ENCODE measurements at places on chromosomes 7 and 10.

DNA sequence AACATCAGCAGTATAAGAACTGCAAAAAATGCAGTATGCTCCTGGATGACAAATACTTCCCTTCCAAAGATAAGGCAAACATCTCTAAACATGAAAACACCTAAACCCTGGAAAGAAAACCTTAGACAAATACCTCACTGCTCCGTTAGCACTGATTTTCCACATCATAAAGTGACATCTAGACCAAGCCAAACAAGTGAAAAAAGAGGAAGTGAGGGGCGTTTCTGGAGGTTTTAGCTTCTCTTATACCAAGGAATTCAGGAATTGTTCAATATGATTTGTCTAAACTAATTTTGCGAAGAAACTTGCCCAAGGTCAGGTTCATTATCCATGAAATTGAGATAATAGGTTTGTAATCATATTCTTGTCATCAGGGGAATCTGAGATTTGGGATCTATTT, 279.7 kb downstream of the ADRA2A start:
- no peaks in the 10 kb centered on the region for H3K4me1 ChIP-seq
- H3K36me3 ChIP-seq = no peaks in the 10 kb centered on the region
- H3K27me3 ChIP-seq = peaks cover 32% of the 10 kb centered on the region

DNA sequence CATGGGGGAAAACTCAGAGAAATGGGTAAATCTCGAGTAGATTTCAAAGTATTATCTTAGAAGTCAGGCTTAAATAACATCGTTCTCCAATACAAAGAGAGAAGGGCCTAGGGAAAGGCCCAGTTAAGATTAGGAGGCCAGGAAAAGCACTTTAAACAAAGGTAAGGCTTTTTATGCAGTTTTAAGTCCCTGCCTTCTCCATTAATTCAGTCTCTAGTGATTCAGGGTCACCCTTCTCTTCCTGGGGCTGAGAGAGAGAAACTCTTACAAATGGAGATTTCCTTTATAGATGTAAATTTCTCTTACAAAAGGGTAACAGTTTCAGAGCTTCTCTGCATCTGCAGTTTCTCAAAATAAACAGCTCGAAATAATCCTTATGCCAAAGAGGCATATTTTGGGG, 179.3 kb downstream of the HECW1 start:
- H3K27me3 ChIP-seq = no peaks in the 10 kb centered on the region
- no peak overlapping the region for H3K27ac ChIP-seq
- H3K4me1 ChIP-seq = no peaks in the 10 kb centered on the region
- no peaks in the 10 kb centered on the region for H3K36me3 ChIP-seq

DNA sequence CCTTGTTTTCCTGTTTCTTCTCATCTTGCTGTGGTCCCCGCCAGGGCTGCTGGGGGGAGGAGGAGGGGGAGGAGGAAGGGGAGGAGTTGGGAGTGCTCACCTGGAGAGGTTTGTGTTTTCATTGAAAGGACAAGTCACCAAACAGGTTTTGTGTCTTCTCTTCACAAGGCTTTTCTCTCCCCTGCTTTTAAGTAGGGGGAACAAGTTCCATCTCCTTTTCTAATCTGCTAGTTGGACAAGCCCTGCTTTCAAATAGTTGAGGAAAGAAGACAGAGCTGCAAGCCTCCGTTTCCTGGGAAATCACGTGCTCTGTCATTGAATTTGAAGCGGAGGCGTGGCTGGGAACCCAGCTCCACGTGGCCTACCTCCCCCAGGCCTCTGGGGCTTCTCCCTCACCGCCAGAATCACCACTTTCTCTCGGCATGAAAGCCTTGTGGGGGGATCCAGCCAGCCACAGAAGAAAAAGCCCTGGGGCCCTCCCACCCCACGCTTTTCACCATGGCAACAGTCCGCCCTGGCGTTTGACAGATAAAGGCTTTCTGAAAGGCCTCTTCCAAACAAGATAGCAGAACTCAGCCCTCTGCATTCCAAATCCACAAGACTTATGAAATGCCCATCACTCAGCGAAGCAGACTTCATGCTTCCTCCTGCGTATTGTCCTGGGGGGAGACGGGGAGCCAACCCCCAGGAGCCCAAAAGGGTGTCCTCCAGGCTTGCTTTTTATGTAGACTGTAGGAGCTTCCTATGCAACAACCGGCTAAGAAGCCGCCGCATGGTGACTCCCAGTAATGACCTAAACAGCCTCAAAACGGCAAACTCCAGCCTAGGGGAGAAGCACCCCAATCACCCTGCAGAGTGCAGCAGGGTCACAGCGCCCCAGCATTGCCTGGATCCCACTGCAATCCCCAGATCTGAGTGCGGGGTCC, 51.7 kb downstream of the PROSER2 start:
- no peaks in the 10 kb centered on the region for H3K36me3 ChIP-seq
- H3K27me3 ChIP-seq = no peaks in the 10 kb centered on the region
- H3K4me1 ChIP-seq = peaks cover 39% of the 10 kb centered on the region
- H3K4me3 ChIP-seq = no peak overlapping the region

DNA sequence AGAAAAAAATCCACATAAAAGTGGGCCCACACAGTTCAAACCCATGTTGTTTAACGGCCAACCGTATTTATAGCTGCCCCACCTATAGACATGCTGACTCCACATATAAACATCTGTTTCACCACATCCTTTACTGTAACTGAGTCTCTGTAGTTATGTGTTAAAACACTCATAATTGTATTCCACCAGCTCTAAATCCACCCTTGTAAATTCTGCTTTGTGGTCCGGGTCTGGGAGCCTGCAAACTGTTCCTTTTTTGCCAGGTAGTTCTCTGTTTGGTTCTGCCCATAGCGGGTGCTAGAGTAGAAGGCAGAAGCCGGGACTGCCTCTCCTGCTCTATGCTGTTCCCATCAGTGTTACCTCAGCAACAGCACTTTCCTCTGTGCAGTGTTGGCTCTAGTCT, 20.2 kb upstream of the FHIP2A start:
- H3K4me3 ChIP-seq = no peak overlapping the region
- no peak overlapping the region for H3K27ac ChIP-seq
- no peaks in the 10 kb centered on the region for H3K36me3 ChIP-seq
- no peaks in the 10 kb centered on the region for H3K27me3 ChIP-seq
- no peak for DNase-seq

GRCh38 chr7:27661811-27662489, 733 bp downstream of the HIBADH start:
- peak overlapping the region; percentile 84 for H3K4me3 ChIP-seq
- DNase-seq = peak; percentile 8
- no peaks in the 10 kb centered on the region for H3K27me3 ChIP-seq
- no peaks in the 10 kb centered on the region for H3K4me1 ChIP-seq
- no peaks in the 10 kb centered on the region for H3K36me3 ChIP-seq

DNA sequence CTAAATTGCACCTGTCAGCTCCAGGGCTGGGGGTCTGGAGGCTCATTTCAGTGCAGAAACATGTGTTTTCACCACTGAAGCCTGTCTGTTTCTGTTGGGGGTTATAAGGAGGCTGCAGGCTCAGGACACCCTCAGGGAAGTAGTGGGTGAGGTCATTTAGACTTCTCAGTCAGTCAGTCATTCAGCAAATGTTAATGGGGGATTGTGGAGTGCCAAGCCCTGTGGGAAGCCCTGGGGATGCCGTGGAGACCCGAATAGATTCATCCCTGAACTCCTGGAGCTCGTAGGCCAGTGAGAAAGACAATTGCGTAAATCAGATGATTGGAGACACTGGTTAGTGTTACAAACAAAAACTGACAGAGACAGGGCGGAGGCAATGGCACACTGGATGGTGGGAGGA, 19.2 kb downstream of the LHPP start:
- peaks cover 7% of the 10 kb centered on the region for H3K4me1 ChIP-seq
- no peak overlapping the region for H3K27ac ChIP-seq
- H3K4me3 ChIP-seq = no peak overlapping the region
- no peak for DNase-seq
- H3K27me3 ChIP-seq = no peaks in the 10 kb centered on the region

DNA sequence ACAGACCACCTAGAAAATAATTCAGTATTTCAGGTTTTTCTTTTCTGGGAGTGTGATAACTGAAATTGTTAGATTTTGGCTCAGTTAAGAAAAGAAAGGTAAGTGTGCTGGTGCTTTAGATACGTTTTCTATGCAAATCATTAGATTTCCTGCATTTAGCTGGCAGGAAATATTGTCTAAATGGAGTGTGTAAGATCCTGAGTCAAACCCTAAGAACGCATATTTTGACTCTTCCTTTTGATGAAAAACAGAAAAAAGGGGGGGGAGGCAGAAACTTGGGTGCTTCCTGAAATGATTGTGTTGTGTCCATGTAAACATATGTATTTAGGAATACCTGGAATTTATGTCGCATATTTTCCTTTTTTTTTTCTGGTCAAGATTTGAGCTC, 1.2 kb downstream of the GRK5 start:
- peaks cover 47% of the 10 kb centered on the region for H3K4me1 ChIP-seq
- peak overlapping the region; percentile 79 for H3K27ac ChIP-seq
- peak overlapping the region; percentile 70 for H3K4me3 ChIP-seq

GRCh38 chr10:114272696-114273095, 33.6 kb downstream of the VWA2 start:
- no peak overlapping the region for H3K4me3 ChIP-seq
- peaks cover 8% of the 10 kb centered on the region for H3K27me3 ChIP-seq
- DNase-seq = no peak
- H3K4me1 ChIP-seq = no peaks in the 10 kb centered on the region
- no peak overlapping the region for H3K27ac ChIP-seq

GRCh38 chr7:85426487-85426960, 239.7 kb upstream of the SEMA3D start:
- no peaks in the 10 kb centered on the region for H3K4me1 ChIP-seq
- no peak overlapping the region for H3K27ac ChIP-seq
- H3K27me3 ChIP-seq = no peaks in the 10 kb centered on the region

DNA sequence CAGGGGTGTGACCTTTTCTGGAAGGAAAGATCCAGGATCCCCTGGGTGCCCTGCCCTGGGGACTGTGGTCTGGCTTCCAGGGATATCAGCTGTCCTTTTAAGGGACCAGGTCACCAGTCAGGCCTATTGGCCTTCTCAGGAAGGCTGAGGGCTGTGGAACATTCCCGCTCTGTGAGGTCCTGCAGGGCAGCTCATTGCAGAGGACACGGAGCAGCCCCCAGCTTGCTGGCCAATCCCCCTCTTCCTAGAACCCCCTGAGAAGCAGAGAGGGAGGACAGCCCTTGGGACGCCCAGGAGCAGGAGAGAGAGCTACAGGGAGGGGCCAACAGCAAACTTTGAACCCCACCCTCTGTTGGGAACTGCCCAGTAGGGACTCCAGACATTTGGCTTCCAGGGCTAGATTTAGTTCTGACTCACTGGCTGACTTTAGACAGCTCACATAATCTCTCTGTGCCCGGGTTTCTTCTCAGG, 67.9 kb upstream of the COL13A1 start:
- H3K4me1 ChIP-seq = no peaks in the 10 kb centered on the region
- DNase-seq = no peak
- H3K36me3 ChIP-seq = no peaks in the 10 kb centered on the region
- no peak overlapping the region for H3K4me3 ChIP-seq
- no peaks in the 10 kb centered on the region for H3K27me3 ChIP-seq

- H3K4me1 ChIP-seq = no peaks in the 10 kb centered on the region
- H3K27ac ChIP-seq = no peak overlapping the region
- no peaks in the 10 kb centered on the region for H3K36me3 ChIP-seq
These were observed 39.1 kb upstream of the CALD1 start for GRCh38 chr7:134740376-134740775.

- peak; percentile 10 for DNase-seq
- no peaks in the 10 kb centered on the region for H3K36me3 ChIP-seq
- H3K27ac ChIP-seq = no peak overlapping the region
These were observed 326.9 kb downstream of the PLXNA4 start for GRCh38 chr7:132249256-132249971.

- no peaks in the 10 kb centered on the region for H3K36me3 ChIP-seq
- H3K27me3 ChIP-seq = no peaks in the 10 kb centered on the region
- H3K4me3 ChIP-seq = no peak overlapping the region
- no peak overlapping the region for H3K27ac ChIP-seq
- H3K4me1 ChIP-seq = no peaks in the 10 kb centered on the region
- DNase-seq = no peak
These were observed 3.1 kb downstream of the VSIR start for GRCh38 chr10:71770255-71770654.

DNA sequence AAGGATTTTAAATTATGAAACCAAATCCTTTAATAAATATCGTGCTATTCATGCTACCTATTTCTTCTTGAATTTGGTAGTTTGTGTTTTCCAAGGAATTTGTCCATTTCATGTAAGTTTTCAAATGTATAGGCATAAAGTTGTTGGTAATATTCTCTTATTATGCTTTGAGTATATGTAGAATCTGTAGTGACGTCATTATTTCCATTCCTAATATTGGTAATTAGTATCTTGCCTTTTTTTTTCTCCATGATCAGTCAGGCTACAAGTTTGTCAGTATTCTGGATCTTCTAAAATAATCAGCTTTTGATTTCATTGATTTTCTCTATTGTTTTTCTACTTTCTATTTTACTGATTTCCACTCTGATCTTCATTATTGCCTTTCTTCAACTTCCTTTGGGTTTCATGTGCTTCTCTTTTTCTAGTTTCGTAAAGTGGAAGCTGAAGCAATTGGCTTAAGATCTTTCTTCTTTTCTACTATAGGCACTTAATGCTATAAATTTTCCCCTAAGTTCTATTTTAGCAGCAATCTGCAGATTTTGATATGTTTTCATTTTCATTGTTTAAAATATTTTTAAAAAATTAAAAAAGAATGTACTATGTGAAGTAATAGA, 156.5 kb upstream of the HDAC9 start:
- no peak overlapping the region for H3K27ac ChIP-seq
- H3K4me1 ChIP-seq = no peaks in the 10 kb centered on the region
- no peaks in the 10 kb centered on the region for H3K36me3 ChIP-seq
- no peak overlapping the region for H3K4me3 ChIP-seq
- H3K27me3 ChIP-seq = no peaks in the 10 kb centered on the region
- no peak for DNase-seq

GRCh38 chr7:94425546-94425945, 30.9 kb downstream of the COL1A2 start:
- H3K4me3 ChIP-seq = no peak overlapping the region
- no peak for DNase-seq
- H3K36me3 ChIP-seq = peaks cover 98% of the 10 kb centered on the region
- H3K27me3 ChIP-seq = no peaks in the 10 kb centered on the region

- no peaks in the 10 kb centered on the region for H3K36me3 ChIP-seq
- H3K4me1 ChIP-seq = no peaks in the 10 kb centered on the region
- H3K27ac ChIP-seq = no peak overlapping the region
- no peaks in the 10 kb centered on the region for H3K27me3 ChIP-seq
- DNase-seq = no peak
These were observed 202.2 kb downstream of the AUTS2 start for GRCh38 chr7:69800495-69800894.

- peaks cover 22% of the 10 kb centered on the region for H3K4me1 ChIP-seq
- H3K36me3 ChIP-seq = no peaks in the 10 kb centered on the region
- no peak overlapping the region for H3K4me3 ChIP-seq
- no peak overlapping the region for H3K27ac ChIP-seq
- H3K27me3 ChIP-seq = no peaks in the 10 kb centered on the region
These were observed 181.1 kb upstream of the ASAH2 start for GRCh38 chr10:50432211-50433009.

- no peaks in the 10 kb centered on the region for H3K36me3 ChIP-seq
- H3K4me3 ChIP-seq = no peak overlapping the region
- no peak for DNase-seq
- no peaks in the 10 kb centered on the region for H3K4me1 ChIP-seq
- no peak overlapping the region for H3K27ac ChIP-seq
- peaks cover 81% of the 10 kb centered on the region for H3K27me3 ChIP-seq
These were observed 1.3 kb downstream of the AFAP1L2 start for GRCh38 chr10:114402871-114403540.

GRCh38 chr7:151404216-151405011, 5.4 kb downstream of the WDR86 start:
- H3K4me3 ChIP-seq = no peak overlapping the region
- H3K4me1 ChIP-seq = peaks cover 1% of the 10 kb centered on the region
- H3K27ac ChIP-seq = no peak overlapping the region
- H3K36me3 ChIP-seq = no peaks in the 10 kb centered on the region
- peaks cover 10% of the 10 kb centered on the region for H3K27me3 ChIP-seq
